ENCODE measurements at places on chromosomes 1 and 21. TPM values are rescaled to one million over a fixed set of nuclear protein-coding genes. Genes with fewer than 3 reads are reported as not detected.

DNA sequence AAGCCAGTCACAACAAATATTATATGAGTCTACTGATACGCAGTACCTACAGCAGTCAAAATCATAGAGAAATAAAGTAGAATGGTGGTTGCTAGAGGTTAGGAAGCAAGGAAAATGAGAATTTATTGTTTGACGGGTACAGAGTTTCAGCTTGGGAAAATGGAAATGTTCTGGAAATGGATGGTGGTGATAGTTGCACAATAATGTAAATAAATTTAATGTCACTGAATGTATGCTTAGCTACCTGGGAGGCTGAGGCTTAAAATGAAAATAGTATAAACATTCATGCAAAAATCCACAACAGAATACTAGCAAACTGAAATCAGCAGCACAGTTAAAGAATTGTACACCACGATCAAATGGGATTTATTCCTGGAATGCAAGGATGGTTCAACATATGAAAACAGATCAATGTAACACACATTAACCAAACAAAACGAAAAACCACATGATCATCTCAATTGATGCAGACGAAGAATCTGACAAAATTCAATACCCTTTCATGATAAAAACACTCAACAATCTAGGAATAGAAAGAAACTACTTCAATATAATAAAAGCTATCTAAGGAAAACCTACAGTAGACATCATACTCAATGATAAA is 10.7 kb downstream of the TUT4 start:
- no peak for DNase-seq

DNA sequence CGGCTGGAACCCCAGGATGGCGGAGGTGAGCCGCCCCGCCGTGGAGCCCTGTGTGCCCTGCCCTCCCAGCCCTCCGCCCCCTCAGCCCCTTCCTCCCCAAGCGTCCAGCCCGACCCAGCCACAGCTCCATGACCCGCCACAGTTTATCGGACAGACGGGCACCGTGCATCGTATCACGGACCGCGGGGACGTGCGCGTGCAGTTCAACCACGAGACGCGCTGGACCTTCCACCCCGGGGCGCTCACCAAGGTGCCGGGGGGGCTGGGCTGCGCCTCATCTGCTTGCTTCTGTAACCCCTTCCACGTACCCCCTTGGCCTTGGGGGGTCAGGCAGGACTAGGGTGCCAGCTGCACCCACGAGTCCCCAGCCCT is 6.6 kb upstream of the MMP23B start:
- DNase-seq: no peak

The CTTNBP2NL gene
- total RNA-seq: 15.1 TPM

- no peak for DNase-seq
These were observed 5.1 kb upstream of the INAVA start for GRCh38 chr1:200889571-200889970.

The HFM1 gene
- 3.0 TPM for total RNA-seq

The CLCA4 gene
- total RNA-seq: not detected

All from sigmoid colon (tissue), 7 donors.